Stimulated activated CD8-positive, alpha-beta memory T cell treated with anti-CD3 and anti-CD28 coated beads, Interleukin-15, amount 100 ng/mL, for 4 hours (primary cell): ENCODE measurements at places on chromosomes 3 and 15.

GRCh38 chr3:122067214-122067550 is 12.0 kb downstream of the CD86 start:
- DNase-seq = no peak

- DNase-seq = no peak
Observed at GRCh38 chr3:32484436-32484835, 18.2 kb downstream of the CMTM6 start.

DNA sequence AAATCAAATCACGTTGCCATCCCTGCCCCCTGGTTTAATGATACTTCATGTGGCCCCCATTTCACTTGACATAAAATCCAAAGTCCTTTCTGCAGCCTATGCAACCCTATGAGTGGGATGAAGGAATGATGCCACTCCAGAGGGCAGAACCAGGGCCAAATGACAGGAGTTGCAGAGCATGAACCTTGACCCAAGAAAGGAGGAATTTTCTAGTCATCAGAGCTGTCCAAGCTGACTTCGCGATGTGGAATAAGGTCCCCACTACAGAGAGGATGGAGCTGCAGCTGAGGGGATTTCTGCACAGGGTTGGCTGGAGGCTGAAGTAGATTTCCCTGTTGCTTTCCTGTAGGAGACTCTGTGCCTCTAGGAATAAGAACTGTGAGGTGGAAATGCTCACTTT is 15.8 kb upstream of the EPHB3 start:
- DNase-seq = no peak

DNA sequence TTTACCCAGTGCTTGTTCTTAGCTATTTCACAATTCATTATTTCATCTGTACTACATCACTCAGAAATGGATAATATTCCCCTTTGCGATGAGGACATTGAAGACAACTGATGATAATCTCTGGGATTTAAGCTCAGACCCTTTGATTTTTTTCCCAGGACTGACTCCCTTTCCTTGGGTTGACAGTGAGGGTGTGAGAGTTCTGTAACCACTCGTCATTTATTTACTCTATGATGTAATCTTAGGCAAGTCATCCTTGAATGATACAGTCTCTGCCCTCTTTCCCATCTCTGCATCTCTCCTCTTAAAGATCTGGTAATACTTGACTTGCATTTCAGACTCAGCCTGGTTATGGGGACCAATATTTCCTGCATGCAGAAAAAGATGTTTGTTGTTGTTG is 1041.7 kb downstream of the AGBL1 start:
- no peak for DNase-seq

DNA sequence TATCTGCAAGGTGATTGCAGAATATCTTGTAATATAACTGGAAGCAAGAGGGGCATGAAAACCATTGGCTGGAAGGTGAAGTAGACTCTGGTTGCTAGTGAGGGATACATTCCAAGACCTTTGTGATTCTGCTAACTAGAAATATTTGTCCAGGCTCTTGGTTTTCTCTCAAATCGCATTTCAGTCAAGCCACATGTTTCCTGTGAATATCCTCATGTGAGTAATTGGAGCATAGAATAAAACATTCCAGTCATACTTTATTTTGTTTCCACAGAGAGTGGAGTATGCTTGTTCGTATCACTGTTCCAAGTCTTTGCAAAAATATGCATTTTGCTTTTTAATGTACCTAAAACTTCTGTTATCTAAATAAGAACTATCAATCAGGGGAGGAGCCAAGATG is 850.0 kb downstream of the EPHA3 start:
- DNase-seq = no peak

- no peak for DNase-seq
Observed at GRCh38 chr3:61914276-61914675, 352.9 kb downstream of the PTPRG start.

DNA sequence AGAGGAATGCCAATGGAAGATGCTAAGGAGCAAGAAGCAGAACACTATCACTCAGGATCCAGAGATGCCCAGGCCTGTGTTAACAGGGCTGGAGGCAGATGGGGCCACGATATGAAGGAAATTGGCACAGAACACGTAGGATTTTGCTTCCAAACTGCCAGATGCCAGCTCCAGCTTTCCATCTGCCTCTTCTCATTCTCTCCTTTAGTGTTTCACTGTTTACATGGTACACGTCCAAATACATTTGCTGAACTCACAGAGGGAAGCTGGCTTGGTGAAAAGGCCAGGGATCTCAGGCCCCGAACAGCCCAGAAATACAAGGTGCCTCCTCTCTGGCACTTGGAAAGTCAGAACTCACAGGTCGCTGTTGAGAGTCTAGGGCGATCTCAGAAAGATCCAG is 187.0 kb downstream of the NTRK3 start:
- DNase-seq = no peak

DNA sequence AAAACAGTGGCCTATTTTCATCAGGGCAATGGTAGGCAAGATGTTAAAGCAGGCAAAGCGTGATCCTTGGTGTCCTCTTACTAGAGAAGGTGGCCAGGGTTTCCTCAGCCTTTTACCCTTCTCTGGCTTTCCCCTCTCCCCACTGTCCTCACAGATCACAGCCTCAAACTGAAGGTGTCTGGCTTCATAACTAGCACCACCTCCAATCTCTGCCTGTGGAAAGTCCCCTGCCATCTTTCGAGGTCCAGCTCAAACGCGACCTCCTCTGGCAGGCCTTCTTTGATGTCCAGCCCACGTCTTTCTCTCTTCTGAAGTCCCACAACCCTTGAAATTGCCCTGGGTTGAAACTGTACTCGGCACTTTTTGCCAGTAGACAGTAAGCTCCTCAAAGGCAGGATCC is 35.9 kb downstream of the CYP19A1 start:
- no peak for DNase-seq

- no peak for DNase-seq
Observed at GRCh38 chr3:47813551-47814177, 10.7 kb downstream of the DHX30 start.

DNA sequence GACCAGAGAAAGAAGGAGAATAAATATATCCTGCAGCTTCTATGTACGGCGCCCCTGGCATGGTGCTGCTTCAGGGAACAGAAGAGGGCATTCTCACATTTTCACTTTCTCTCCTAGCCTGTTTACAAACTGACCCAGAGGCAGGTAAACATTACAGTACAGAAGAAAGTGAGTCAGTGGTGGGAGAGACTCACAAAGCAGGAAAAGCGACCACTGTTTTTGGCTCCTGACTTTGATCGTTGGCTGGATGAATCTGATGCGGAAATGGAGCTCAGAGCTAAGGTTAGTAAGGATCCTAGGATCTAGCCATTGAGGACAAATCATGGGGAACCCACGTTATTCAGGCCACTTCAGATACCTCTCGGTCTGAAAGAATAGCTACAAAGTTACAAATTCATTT is 26.4 kb downstream of the HACD3 start:
- no peak for DNase-seq

- DNase-seq = peak; percentile 14
Observed at GRCh38 chr3:46406788-46407611, at the start of the genes CCR5AS and CCRL2. CCR5AS (minus strand) TSS chr3:46407066. CCRL2 (plus strand) TSS chr3:46407259; CDS start chr3:46408080, 821 bp downstream.

- DNase-seq = peak; percentile 49
Observed at GRCh38 chr15:41558400-41559238, at the start of gene TYRO3. TYRO3 (plus strand) TSS chr15:41559212; CDS start chr15:41559258, 46 bp downstream.

DNA sequence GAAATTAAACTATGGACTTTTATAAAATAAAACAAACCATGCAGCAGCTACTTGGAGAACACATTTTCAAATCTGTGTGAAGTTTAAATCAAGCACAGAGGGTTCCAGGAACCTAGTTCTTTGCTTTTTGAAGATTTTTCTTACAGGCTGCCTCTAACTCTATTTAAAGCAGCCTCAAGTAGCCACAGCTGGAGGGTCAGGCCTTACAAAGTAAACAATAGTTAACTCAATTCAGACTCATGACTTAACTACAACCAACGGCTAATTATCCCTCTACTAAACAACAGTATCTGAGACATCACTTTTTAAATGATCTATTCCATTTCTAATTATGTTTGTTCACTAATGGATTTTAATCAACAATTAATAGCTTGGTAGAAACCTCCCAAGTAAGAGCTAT is 9.8 kb downstream of the LRIG1 start:
- no peak for DNase-seq

GRCh38 chr3:144244662-144245061 is 273.0 kb downstream of the DIPK2A start:
- no peak for DNase-seq

- DNase-seq = no peak
Observed at GRCh38 chr3:632571-633170, 436.1 kb downstream of the CHL1 start.

DNA sequence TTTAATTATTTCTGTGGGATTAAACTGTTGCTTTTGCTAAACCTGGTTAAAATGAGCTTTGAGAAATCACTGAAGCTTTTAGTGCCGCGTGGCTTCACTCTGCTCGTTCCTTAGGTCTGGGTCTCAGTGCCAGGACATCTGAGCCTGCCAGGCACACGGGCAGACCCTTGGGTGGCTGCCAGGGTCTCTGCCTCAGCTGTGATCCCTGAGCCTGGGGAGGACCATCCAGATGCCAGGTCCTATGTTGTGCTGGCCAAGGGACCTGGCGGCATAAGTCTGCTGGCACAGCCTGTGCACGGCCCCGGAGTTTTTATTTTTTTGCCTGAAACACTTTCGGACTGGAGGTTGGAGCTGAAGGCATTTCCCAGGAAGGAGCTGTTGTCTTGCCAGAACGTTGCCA is 328.1 kb downstream of the LRTM1 start:
- no peak for DNase-seq

DNA sequence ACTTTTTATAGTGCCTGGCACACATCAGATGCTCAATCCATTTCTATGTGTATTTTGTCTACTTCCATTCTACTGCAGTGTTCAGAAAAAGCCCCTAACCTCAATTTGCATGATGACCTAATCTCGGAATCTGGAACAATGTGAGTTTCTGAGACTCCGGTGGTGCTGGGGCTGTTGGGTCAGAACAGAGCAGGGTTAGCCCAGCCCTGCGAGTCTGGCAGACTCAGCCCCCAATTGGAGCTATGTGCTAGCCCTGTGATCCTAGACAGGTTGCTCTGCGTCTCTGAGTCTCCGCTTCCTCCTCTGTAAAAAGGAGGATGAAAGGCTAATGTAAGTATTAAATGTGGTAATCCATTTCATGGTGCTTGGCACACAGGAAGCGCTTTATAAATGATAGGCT is 95.0 kb upstream of the ICE2 start:
- DNase-seq = no peak

DNA sequence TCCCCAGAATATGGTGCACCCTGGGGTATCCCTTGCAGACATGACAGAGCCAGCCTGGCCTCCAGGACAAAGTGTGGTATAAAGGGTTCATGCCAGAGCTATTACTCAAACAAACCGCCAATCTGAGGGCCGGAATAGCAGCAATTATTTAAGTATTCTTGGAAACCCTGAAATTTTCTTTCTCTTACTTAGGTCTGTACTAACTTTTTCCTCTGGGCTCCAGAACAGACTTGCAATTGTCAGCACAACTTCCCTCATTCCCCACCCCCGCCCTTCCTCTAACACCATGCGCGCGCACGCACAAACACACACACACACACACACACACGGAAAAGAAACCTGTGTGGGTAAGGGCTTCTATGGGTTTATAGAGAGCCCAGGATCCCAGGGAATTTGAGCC is 56.3 kb downstream of the ISG20 start:
- DNase-seq = no peak

- DNase-seq = no peak
Observed at GRCh38 chr15:99019558-99020540, 12.3 kb upstream of the PGPEP1L start.

DNA sequence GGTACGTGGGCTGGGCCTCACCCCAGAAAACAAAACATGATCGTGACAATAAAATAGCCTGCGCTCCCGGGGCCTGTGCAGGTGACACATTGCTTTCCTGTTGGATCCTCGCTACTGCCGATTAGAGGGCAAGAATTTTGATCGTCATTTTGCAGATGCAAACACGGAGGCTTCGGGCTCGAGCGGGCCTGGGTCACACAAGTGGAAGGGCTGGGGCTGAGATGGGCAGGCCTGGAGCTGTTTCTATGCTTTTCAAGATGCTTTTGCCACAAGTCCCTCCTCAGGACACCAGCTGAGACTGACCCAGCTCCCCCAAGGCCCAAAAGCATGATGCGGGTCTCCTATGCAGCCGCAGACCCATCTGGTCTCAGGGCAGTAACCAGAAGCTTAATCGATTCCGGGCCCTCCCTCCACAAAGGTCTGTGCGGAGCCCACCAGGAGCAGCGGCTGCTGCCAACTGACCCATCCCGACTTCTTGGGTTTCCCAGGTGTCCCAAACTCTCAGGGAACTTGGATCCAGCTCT is 30.0 kb downstream of the RGMA start:
- no peak for DNase-seq
